ENCODE measurements at places on chromosomes 6 and 20.

- DNase-seq, result peak; percentile 85
Observed at GRCh38 chr6:3748208-3749066, 3.1 kb downstream of the PXDC1 start.

DNA sequence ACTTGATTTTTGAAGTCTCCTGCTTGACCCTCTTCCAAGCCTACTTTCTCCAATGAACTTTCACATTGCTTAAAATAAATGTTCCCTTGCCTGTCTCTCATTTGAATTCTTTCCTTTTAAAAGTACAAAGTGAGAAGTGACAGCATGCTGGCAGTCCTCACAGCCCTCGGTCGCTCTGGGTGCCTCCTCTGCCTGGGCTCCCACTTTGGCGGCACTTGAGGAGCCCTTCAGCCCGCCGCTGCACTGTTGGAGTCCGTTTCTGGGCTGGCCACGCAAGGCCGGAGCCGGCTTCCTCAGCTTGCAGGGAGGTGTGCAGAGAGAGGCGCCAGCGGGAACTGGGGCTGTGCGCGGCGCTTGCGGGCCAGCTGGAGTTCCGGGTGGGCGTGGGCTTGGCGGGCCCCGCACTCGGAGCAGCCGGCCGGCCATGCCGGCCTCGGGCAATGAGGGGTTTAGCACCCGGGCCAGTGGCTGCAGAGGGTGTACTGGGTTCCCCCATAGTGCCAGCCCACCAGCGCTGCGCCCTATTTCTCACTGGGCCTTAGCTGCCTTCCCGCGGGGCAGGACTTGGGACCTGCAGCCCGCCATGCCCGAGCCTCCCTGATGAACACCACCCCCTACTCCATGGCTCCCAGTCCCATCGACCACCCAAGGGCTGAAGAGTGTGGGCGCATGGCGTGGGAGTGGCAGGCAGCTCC is 31.9 kb downstream of the SERPINB6 start:
- DNase-seq, result no peak

GRCh38 chr6:47097092-47097945 is 55.2 kb upstream of the ADGRF1 start:
- DNase-seq, result peak; percentile 89

- DNase-seq, result no peak
Observed at GRCh38 chr6:116883005-116883404, 6.0 kb downstream of the RFX6 start.

DNA sequence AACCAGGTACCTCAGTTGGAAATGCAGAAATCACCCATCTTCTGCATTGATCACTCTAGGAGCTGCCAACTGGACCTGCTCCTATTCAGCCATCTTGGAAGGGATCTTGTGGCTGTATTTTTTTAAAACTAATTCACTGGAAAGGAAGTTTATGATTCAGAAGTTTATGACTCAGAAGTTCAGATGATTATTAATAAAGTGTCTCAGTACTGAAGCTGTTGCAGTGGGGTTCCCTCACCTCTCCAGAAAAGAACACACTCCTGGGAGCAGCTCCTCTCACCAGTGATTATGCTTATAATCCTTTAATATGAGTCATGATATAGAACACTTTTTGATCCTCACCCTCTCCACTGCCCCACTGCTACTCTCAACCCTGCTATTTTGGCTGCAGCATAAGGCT is 291.2 kb upstream of the HS3ST5 start:
- no peak for DNase-seq

DNA sequence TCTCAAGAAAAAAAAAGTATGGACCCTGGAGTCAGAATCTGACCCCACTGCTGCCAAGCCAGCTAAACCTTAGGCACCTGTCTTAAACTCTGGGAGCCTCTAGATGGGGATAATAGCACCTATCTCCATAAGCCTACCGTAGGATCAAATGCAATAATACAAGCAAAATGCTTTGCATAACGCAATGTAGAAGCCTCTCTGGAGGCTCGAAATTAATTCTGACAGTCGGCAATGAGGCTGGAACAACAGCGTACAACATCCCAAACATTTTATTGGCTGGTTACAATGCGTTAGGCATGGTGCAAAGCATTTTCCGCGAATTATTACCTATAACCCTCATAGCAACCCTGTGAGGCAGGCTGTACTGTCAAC is 521 bp downstream of the CDK5RAP1 start:
- peak; percentile 67 for DNase-seq

DNA sequence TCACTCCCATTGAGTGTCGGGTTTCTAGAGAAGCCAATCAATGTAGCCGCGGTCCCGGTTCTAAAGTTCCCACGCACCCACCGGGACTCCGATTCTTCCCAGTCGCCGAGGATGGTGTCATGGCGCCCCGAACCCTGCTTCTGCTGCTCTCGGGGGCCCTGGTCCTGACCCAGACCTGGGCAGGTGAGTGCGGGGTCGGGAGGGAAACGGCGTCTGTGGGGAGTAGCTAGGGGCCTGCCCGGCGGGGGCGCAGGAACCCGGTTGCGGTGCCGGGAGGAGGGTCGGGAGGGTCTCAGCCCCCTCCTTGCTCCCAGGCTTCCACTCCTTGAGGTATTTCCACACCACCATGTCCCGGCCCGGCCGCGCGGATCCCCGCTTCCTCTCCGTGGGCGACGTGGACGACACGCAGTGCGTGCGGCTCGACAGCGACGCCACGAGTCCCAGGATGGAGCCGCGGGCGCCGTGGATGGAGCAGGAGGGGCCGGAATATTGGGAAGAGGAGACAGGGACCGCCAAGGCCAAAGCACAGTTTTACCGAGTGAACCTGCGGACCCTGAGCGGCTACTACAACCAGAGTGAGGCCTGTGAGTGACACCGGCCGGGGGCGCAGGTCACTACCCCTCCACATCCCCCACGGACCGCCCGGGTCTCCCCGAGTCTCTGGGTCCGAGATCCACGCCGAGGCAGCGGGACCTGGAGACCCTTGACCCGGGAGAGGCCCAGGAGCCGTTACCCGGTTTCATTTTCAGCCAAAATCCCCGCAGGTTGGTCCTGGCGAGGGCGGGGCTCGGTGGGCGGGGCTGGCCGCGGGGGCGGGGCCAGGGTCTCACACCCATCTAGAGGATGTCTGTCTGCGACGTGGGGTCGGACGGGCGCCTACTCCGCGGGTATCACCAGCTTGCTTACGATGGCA is 35.2 kb upstream of the HLA-G start:
- DNase-seq, result no peak

GRCh38 chr6:31011153-31011552 is 879 bp downstream of the MUC22 start:
- peak; percentile 76 for DNase-seq

All from HepG2 (cell line).